ENCODE measurements at places on chromosomes 16 and 17.

- DNase-seq: no peak
Measured at GRCh38 chr17:1703063-1703462, 7.1 kb downstream of the TLCD2 start.

GRCh38 chr17:18141210-18141803, 32.8 kb downstream of the MYO15A start:
- DNase-seq: no peak

GRCh38 chr17:34850023-34850422, 111.2 kb downstream of the CCT6B start:
- DNase-seq: no peak

- DNase-seq: no peak
Measured at GRCh38 chr16:86581458-86581857, 3.1 kb downstream of the FOXL1 start.

- DNase-seq: no peak
Measured at GRCh38 chr17:72594248-72594647, 473.4 kb downstream of the SOX9 start.

DNA sequence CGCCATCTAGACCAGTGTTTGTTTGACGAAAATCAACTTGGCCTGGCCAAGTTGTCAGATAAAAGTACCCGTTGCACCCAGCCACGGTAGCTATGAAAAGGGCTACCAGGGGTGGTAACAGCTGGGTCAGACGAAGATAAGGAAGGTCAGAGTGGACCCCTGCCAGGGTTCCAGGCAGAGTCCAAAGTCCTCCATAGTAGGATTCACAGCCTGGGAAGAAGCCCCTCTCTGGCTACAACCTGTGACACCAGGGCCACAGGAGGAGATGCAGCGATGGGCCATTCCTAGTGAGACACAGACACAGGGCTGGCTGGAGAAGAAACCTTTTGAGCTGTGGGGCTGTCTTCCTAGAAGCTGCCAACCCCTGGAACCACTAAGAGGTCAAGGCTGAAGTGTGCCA, 39.3 kb downstream of the MEAK7 start:
- DNase-seq: peak; percentile 4

DNA sequence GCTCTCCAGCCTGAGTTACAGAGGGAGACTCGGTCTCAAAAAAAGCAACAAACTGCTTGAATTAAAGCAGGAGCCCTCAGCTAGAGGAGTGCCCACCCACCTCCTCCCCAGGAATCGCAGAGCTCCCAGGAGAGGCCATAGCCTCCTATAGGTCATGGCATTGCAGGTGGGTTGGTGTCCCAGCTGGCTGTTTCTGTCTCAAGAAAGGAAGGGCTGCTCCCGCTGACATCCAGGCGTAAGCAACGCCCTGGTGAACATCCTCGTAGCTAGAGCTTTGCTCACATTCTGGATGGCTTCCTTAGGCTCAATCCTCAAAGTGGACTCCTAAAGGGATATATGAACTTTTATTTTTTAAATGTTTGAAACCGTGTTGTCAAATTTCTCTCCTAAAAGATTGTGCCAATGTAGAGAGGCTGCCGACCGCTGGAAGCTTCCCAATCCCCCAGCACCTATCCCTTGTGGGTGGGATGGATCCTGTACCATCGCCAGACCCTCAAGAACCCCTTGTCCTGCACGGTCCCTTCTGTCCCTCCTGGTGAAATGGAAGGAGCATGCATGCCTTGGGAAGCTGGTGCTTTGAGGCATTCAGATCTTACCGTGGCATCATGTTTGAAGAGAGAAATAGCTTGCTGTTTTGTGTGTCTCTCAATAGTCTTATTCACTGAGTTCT, 5.9 kb downstream of the NLRC5 start:
- no peak for DNase-seq

DNA sequence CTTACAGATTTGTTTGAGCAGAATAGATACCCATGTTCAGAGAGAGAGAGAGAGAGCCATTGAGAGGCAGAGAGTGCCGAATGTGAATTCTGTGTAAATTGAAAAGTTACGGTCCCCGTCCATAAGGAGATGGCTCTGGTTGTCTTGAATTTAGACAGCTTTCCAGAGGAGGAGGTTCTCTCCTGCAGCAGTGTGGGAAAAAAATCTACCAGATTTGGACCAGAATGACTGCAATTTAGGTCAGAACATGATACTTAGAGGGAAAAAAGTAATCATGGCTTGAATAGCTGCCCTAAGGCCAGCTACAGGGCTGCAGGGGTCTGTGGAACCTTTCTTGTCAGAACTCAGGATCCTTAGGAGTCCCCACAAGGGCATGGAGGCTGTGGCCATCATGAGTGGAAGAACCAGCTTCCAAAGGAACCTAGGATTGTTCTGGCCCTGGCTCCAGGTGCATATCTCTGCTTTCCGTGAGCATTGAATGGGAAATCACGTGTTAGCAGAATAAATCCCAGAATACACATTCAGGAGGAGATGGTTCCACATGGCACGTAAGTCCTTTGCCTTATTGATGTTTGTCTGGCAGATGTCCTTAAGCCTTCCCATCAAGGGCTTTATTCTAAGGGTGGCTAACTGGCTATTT, 13.0 kb downstream of the PITPNC1 start:
- no peak for DNase-seq

GRCh38 chr16:87723226-87723623, 42.6 kb downstream of the KLHDC4 start:
- no peak for DNase-seq

DNA sequence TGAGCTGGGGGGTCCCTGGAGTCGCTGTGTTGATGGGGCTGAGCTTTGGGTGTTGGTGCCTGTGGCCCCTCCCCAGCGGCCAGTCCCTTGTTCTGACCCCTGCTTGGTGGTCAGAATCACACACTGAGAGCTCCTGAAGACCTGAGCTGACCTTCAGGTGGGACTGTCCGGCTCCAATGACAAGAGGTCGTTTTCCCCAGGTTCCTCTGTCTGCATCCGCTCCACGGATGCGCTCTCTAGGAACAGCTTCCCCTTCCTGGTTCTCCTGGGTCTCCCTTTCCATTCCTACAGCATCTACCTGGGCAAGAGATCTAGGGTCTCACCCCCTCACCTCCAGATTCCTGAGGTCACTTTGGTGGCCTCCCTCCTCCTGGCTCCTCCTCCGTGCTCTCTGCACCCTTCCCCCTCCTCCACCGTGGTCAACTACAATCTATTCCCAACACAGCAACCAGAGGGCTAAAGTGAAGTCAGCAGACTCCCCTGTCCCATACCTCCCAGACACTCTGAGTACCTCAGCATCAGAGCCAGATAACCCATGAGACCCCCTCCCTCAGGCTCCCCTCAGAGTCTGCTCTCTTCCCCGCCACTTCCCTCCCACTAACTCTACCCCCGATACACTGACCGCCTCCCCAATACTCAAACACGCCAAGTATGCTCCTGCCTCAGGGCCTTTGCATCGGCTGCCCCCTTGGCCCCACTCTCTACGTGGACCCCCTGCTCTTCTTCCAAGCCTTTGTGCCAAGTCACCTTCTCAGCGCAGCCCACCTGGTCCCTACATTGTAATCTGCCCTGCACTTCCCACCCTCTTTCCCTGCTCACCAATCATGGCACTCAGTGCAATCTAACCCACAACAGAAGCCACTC, 9.0 kb upstream of the SEC14L5 start:
- DNase-seq: no peak

DNA sequence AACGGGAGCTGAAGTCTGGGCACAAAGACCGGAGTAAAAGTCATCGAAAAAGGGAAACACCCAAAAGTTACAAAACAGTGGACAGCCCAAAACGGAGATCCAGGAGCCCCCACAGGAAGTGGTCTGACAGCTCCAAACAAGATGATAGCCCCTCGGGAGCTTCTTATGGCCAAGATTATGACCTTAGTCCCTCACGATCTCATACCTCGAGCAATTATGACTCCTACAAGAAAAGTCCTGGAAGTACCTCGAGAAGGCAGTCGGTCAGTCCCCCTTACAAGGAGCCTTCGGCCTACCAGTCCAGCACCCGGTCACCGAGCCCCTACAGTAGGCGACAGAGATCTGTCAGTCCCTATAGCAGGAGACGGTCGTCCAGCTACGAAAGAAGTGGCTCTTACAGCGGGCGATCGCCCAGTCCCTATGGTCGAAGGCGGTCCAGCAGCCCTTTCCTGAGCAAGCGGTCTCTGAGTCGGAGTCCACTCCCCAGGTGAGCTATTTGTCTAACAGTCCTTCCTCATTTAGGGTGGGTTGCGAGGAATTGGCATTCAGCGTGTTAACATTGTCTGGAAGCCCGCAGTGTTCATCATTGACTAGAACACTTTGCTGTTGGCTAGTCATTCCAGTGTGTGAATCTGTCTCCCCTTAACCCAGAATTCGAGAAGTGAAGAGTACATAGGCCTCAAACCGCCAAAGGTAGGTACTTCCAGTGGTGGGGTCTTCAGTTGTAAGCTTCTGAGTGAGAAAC, 1.5 kb downstream of the CDK12 start:
- peak; percentile 32 for DNase-seq

- no peak for DNase-seq
Measured at GRCh38 chr16:31253642-31254045, 6.1 kb upstream of the ITGAM start.

- no peak for DNase-seq
Measured at GRCh38 chr16:31143011-31143693, 6.7 kb downstream of the PRSS36 start.

DNA sequence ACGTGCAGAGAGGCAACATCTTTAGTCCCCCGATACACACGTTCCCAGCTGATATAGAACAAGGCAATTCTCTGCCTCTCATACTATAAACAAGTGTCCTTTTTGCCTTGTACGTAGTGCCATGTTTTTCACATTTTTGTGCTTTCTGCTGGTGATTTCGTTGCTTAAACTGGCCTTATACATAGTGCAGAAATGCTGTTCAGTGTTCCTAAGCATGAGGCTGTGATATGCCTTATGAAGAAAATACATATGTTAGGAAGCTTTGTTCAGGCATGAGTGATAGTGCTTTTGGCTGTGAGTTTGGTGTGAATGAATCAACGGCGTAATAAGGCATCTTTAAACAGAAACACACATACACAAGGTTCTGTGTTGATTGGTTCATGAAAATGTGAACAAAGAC, 77.2 kb downstream of the KATNIP start:
- DNase-seq: no peak

- no peak for DNase-seq
Measured at GRCh38 chr16:84115919-84116719, 623 bp downstream of the MBTPS1 start.

DNA sequence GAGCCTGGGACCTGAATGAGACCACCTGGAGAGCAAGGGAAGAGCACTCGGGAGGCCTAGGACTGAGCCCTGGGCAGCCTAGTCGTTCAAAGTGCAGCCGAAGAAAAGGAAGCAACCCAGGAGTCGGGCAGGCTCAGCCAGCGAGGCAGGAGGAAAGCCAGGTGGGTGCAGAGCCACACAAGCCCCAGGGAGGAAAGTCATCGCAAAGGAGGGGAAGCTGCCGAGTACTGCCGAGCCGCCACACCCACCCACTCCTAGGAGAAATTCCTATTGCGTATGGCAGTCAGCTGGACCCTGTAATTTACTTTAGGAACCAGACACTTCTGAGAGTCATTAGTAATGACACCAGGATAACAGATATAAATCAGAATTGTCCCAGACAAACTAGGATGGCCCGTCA, 187.6 kb downstream of the KATNIP start:
- no peak for DNase-seq

DNA sequence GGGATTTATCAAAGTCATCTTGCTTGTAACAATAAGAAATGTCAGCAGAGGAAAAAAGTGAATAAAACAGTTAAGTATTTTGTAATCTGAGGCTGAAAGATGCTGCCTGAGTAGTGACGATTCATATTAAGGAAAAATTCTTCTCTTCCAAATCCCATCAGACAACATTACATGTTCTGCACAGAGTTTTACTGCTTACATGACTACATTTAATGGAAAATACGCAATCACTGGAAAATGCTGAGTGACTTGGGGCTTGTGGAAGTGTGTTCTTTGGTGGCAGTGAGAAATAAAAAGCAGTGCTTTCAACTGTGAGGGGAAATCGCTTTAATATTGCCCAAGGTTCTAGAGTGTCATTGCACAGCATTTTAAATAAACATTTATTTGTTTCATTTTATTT, 1025.2 kb upstream of the GOT2 start:
- DNase-seq: no peak

DNA sequence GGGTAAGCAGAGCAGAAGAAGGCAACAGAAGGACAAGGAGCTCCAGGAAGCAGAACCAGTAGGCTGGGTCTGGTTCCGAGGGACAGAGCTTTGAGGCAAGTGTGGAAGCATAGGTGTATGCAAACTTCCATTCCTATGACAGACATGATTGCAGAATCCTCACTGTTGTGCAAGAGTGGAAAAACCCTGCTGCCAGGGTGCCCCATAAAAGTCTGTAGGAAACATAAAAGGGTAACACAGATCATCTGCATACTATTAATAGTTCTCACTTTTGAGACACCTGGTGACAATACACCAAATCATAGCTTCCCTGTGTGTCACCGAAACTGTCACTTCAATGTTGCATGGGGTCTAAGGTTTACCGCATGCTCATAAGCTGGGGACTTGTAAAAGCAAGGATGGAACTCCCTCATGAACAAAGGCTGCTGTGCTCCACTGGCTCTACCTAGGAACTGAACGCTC, 39.7 kb downstream of the ARHGAP17 start:
- no peak for DNase-seq

- DNase-seq: no peak
Measured at GRCh38 chr16:24834459-24835335, 11.1 kb upstream of the SLC5A11 start.

DNA sequence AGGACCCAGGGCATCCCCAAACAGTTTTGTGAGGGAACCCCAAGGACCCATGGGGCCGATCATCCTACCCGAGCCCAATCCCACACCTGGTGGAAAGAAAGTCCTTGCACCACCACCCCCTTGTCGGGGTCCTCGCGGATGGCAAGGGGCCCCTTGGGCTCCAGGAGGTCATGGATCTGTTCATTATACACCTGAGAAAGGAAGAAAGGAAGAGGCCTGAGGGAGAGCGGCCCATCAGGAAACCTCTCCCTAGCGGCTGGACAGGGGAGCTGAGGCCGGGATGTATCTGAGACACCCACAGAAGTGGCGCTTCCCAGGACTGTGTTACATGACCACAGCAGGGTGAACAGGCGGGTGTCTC, 12.8 kb downstream of the KIF18B start:
- no peak for DNase-seq

GRCh38 chr17:73359352-73359751, 47.6 kb upstream of the CDC42EP4 start:
- no peak for DNase-seq

- no peak for DNase-seq
Measured at GRCh38 chr17:14304773-14305517, 4.1 kb downstream of the HS3ST3B1 start.

GRCh38 chr17:78449983-78450595, 71.6 kb downstream of the PGS1 start:
- no peak for DNase-seq

GRCh38 chr17:12977008-12977751, 40.6 kb downstream of the ELAC2 start:
- no peak for DNase-seq

DNA sequence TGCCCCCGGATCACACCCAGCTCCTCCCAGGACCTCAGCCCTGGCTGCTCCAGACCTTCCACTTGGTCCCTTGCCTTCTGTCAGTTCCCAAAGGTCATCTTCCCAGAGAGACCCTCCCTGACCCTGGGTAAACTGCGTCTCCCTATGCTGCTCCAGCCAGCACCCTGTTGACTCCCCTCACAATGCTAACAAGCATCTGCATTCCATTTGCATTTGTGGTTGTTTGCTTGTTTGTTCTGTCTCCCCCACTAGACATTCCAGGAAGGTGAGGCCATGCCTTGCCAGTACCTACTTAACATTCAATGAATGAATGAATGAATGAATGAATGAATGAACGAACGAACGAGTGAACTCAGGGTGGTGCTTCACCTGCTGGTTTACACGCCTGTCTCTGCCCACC, 171.2 kb downstream of the WSCD1 start:
- DNase-seq: no peak

All from activated CD4-positive, CD25-positive, alpha-beta regulatory T cell treated with anti-CD3 and anti-CD28 coated beads, Interleukin-2, amount 50 U/mL, for 72 hours (primary cell).